ENCODE measurements at places on chromosomes 6 and 20.
A peak's percentile ranks its signal among the peaks of the same experiment; 100 is the strongest.

DNA sequence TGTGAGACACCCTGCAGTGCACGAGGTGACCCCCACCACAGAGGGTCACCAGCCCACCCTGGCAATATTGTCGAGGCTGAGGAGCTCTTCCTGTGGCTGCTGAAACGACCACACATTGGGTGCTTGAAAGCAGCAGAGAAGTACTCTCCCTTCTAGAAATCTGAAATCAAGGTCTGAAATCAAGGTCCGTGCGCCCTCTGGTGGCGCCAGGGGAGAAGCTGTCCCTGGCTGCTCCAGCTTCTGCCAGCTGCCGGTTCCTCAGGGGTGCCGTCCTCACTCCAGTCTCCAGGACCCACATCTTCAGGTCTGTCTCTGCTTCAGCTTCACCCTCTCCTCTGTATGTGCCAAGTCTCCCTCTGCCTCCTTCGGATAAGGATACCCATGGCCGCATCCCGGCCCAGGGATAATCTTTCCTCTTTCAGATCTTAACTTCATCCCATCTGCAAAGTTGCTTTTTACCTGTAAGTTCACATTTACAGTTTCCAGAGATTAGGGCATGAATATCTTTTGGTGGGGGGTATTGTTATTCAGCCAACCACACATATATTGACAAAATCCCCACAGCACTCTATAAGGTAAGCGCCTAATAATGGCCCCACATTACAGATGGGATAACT lies 108.3 kb upstream of the PHACTR3 start:
- DNase-seq: peak; percentile 88

DNA sequence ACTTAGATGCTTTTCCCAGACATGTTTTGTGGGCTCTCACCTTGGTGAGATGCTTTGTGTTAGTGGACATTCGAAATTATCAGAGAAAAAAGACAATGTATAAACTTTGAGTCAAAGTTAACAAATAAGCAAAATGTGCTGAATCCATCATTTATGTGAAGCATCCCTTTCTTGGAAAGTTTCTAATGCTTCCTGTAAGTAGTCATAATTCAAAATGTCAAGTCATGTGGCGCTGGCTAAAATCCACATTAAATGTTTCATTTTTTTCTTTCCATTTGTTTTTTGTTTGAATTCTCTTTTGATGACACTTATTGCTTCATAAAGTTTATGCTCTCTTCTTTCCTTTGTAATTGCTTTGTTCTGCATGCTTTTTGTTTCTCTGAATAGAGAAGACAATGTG lies 107.2 kb upstream of the CENPW start:
- no peak for DNase-seq

DNA sequence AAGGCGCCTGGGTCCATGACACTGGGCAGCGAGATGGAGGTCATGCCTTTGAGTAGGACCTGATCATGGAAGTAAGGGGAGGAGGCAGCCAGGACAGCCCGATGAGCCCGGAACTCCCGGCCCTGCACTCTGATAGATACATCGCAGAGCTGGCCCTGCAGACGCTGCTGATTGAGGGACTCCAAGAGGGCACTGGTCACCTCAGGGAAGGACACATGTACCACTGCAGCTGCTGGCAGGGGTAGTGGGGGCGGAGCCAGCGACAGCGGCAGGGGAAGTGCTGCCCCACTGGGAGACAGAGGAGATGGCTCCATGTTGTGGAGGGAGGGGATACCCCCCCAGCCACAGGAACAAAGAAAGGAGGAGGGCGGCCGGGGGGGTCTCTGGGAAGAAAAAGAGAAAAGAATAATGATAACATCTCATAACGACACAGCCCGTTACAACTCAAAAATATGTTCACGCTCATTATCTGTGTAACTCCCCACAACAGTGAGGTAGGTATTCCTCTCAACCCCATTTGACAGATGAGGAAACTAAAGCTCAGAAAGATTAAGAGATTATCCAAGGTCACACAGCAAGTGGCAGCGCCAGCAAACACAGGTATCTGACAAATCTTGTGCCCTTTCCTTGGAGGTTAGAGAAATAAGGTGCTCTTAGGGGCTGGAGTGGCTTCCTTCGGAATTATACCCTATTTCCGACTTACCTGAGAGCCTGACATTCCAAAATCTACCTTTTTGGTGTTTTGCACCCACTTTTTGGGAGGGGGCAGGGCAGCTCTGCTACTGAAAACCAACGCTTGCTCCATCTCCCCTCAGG lies 733 bp downstream of the ZBTB22 start:
- no peak for DNase-seq

DNA sequence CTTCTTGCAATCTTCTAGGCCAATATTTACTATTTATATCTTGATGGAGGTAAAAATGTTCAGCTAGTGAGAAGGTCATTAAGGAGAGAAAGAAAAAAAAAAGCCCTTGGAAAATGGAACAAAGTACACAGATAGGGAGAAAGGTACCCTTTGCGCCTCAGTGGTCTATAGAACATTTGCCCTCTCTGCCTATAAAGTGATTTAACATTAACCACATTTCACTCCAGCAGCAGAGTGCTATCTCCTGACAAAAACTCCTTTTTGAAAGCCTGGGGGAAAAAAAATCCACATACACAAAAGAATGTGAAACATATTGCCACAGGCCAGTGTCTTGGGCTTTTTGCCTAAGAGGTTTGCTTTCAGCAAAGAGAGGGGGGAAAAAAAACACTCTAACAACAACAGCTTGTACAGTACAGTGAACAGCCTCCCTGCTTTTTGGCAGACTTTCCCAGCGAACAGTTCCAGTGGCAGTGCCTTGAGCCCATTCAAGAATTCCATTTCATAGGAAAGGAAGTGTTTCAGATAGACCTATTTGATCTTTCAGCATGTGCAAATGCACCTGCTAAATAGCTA lies 695 bp downstream of the ARHGAP18 start:
- no peak for DNase-seq

- no peak for DNase-seq
Measured at GRCh38 chr6:117169781-117170281, 95.5 kb upstream of the VGLL2 start.

DNA sequence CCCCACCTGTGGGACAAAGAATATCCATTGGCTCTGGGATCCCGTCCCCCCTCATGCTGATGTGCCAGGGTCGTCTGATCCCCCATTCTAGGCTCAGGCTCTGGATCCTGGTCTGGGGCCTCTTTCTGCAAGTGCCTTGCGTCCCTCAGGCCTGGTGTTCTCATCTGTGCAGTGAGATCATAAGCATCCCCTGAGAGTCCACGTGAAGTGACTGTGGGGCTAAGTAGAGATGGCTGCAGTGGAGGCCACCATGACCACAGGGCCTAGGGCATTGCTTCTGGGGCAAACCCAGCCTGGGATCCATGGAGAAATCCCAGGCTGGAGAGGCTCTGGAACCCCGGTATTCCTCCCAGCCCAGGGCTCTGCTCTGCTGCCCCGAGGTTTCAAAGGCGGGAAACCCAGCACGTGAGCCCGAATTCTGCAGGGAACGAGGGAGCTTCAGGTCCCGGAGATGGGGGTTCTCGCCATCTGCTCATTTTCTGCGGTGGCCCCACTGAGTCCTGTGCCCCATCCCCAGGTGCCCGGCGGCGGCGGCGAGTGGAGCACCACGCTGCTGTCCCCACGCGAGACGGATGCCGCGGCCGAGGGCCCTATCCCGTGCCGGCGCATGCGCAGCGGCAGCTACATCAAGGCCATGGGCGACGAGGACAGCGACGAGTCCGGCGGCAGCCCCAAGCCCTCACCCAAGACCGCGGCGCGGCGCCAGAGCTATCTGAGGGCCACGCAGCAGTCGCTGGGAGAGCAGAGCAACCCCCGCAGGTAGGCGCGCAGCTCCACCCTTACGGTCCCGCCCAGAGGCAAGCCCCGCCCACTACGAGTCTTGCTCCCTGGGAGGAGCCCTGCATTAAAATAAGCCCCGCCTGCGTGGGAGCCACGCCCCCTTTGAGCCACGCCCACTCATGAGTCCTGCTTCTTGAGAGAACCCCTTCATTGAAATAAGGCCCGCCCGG lies 105.5 kb upstream of the MYL9 start:
- DNase-seq: peak; percentile 56

- no peak for DNase-seq
Measured at GRCh38 chr6:112038268-112038667, 15.6 kb upstream of the CCN6 start.

Data from right forelimb (tissue), 1 donor.